ENCODE measurements at places on chromosomes 5 and 9.
A peak's percentile ranks its signal among the peaks of the same experiment; 100 is the strongest.

DNA sequence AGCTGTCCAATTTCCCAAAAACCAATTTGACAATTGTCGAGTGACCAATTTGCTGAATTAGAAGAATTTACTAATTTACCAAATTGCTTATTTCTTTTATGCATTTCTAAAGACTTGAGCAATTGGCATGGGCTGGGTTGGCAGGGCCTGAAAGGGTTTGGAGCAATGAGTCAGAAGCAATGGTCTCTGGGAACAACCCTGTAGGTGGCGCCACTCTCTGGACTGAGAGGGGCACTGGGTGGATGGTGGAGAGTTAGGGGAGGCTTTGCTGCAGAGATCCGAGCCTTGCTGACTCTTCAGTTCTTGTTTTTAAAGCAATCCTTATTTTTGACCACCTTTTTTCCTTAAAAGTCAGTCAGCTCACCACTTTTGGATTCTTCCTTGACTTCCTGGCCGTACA is 71.5 kb upstream of the RPS23 start:
- peak; percentile 35 for DNase-seq

DNA sequence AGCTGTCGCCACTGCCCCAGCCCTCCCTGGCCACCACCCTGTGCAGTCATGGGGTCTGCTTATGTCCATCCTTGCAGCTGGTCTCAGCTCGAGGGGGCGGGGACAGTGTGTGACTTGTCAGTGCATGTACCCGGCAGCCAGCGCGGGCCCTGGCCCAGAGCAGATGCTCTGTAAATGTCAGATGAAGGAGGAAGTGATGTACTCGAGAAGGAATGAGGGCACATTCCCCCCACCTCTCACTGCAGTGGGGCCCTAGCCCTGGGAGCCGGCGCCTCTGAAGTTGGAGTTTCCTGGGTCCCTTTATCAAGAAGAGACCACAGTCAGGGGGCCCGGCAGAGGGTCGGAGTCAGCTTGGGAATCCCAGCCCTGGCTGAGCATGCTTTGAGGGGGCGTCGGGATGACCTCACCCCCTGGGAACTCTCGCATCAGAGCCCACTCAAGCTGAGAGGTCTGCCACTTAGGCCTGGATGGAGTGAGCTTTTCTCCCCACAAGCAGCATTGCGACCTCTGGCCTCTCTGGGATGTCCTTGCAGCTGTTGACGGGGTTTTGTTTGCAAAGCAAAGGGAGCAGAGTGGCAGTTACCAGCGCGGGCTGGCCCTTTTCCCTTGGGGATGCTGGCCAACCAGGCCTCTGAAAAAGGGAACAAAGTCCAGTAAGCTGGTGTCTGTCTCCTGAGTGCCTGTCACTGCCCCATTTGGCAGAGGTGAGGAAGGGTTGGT is 19.0 kb downstream of the NEURL1B start:
- DNase-seq = peak; percentile 69

GRCh38 chr9:79489261-79490000 is 82.3 kb upstream of the TLE4 start:
- peak; percentile 19 for DNase-seq

DNA sequence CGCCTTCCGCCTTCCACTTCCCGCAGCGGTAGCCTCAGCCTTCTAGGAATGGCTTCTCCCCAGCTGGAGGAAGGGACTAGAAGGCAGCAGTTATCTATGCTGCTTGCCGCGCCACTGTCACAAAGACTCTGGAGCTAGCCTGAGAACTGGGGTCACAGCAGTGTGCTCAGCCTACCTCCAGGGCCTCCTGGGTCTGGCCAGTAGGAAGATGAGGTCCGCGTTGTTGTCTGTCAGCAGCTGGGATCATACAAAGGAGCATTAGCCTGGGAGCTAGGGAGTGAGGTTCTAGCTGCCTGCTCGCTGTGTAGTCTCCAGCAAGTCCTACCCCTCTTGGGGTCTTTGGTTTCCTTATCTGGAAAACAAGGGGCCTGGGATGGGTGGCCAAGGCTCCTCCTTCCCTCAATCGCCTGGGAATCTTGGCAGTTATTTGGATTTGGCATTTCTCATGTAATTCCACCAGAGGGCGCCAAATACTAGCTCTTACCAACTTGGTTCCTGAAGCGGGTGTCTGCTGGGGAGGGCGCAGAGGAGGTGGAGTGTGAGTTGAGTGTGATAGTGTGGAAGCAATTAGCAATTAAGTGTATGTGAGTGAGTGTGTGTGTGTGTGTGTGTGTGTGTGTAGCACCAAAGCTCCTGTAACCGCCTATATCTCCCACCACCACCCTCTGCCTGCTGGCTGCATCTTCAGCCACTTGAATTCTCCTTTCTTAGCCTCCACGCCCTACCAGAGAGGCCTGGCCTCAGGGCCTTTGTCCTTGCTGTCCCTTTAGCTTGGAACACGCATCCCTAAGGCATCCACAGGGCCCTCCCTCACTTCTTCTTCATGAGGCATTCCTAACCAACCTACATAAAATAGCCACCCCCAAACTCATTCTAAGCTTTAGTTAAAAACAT is 97.1 kb downstream of the ENTREP1 start:
- peak; percentile 33 for DNase-seq

DNA sequence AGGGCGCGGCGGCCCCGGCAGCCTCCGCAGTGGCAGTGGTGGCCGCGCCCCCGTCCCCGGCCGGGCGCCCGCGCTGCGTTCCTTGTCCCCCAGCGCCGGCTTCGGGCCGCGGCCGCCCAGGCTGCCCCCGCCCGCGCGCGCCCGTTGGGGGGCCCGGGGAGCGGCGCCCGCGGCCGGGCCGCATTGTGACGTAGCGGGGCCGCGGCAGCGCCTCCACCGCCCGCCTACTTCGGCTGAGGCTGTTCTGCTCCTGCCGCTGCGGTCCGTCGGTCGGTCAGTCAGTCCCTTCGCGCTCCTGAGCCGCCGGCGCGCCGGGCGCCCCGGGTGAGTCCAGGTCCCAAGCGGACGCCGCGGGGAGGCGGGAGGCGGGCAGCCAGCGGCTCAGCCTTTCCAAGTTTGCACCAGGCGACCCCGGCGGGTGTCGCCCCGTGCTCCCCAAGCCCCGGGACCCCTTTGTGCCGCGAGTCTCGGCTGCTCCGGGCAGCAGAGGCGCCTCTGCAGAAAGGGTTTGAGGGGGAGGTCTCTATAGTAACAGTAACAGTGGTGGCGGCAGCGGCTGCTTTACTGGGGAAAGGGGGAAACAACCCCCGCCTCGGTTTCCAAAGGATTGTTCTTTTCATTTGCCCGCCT is at the start of gene SNCAIP:
SNCAIP (plus strand) TSS at position 277 of the 630 bp plus-strand sequence. CDS start 78,898 bp downstream, outside the sequence.
- peak; percentile 40 for DNase-seq

DNA sequence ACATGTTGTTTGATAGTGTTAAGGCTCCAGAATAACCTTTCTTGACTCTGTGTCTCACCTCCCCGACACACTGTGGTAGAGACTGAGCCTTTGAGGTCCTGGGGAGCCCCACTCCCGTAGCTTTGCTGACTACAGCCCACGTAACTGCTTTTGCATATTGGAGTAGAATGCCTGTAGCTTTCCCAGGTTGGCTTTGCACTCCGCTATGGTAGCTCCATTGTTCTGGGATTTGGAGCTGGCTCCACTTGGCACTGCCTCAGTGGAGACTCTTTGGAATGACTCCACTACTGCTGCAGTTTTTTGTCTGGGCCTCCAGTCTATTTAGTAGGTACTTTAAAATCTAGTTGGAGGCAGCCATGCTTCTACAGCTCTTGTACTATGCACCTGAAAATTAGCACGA is 56.2 kb upstream of the ANXA1 start:
- no peak for DNase-seq

DNA sequence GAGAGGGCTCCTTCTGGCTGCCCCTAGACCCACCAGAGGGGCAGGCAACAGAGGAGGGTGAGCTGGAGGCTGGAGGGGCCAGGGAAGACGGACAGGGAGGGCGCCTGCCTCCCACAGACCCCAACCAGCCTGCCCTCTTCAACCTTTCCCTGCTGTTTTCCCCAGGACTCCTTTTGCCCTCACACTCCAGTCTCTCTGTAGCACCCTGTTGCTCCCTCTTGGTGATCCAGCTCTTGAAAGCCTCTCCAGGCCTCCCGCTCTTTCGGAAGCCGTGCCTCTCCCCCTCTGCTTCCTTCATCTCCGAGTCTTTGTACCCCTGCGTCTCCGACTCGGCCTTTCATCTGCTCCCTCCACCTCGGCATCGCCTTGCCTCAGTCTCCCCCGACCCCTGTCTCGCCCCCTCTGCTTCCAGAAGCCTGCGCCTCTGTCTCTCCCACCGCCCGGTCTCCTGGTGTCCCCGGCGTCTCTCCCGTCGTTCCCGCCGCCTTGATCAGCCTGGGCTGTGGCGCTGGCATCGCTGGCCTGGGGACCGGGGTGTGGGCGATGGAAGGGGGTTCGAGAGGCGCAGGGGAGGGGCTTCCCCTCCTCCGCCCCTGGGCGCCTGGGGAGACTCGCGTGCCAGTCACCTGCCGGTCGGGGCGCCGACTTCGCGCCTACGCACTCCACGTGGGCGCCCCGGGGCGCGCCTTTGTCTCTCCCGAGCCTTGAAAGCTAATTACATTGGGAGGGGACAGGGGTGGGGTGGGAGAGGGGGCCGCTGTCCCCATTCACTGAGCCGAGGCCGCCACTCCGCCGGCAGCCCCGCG is 5.3 kb upstream of the PRDM12 start:
- DNase-seq = no peak

DNA sequence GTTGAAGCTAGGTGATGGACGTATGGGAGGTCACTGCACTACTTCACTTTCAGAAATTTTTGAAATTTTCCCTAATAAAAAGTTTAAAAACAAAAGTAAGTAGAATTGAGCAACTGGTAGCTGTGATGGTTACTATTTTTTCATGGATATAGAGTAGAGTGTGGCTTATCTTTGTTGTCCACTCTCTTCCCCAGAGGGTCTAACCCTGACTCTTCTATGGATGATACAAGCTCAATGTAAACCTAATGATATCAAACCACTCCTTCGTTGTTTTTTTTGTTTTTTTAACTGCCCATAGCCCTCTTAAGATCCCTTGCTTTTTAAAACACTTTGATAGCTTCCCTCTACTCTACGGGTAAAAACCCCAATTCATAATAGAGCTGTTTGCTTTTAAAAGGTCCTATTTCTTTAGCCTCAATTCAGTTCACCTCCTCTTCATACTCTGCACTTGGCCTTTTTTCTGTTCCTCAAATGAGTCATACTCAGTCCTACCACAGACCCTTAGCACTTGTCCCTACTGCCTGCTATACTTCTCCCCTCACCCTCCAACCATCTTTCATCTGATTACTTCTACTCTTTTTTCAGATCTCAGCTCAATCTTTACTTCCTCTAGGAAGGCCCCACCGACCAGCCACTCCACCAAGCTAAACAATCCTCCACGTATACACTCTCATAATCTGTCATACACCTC is 2.6 kb downstream of the HDAC3 start:
- no peak for DNase-seq

DNA sequence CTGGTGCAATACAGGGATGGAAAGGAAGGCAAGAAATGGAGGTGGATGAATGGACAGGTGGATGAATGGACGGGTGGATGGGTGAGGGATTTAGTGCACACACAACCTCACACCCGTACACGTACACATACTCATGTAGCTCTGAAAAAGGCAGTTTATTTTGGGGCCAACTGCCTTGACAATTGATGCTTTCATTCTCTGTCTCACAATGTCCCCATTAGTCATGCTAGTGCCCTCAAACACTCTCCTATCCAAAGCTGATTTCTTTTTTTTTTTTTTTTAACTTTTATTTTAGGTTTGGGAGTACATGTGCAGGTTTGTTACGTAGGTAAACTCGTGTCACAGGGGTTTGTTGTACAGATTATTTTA is 495.0 kb downstream of the DMAC1 start:
- no peak for DNase-seq

DNA sequence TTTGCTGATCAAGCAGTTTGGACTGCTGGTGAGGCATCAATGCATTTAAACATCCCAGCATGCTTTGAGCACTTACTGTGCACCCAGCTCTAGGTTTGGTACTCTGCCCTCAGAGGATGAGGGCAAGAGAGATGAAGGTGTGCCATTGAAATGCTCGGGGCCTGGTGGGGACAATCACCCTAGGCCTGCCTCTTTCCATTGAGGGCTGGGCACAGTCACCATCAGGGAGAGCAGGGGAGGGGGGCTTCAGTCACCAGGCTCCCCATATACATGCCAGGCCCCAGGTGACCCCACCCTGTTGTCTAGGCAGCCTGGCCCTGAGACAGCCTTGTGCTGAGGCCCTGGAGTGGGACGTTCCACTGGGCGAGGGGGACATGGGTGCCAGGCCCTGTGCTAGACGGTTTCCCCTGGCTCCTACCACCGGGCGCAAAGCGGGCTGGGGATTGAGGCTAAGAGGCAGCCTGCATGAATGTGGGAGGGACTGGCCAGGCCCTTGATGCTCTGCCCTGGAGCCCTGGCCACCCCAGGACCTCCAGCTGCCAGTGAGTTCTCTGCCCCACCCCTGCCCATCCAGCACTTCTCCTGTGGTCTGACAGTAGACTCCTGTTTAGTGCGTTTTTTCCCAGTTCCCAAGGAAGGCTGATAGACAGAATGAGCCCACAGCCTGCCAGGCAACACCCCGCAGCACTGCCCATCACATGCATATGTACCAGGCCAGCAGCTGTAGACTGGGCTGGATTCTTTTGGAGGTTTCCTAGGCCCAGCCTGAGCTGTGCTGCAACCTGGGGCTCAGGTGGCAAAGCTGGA is 18.9 kb downstream of the TCF7 start:
- DNase-seq = no peak

Measured in amniotic epithelial cell (primary cell).